ENCODE measurements at places on chromosomes 1 and 21. TPM values are rescaled to one million over a fixed set of nuclear protein-coding genes. Genes with fewer than 3 reads are reported as not detected.

SPRR2E gene
- total RNA-seq, result not detected

AGL gene
- total RNA-seq, result 15.7 TPM

GRCh38 chr1:115225993-115226685 is 111.9 kb downstream of the NGF start:
- no peak for DNase-seq

DNA sequence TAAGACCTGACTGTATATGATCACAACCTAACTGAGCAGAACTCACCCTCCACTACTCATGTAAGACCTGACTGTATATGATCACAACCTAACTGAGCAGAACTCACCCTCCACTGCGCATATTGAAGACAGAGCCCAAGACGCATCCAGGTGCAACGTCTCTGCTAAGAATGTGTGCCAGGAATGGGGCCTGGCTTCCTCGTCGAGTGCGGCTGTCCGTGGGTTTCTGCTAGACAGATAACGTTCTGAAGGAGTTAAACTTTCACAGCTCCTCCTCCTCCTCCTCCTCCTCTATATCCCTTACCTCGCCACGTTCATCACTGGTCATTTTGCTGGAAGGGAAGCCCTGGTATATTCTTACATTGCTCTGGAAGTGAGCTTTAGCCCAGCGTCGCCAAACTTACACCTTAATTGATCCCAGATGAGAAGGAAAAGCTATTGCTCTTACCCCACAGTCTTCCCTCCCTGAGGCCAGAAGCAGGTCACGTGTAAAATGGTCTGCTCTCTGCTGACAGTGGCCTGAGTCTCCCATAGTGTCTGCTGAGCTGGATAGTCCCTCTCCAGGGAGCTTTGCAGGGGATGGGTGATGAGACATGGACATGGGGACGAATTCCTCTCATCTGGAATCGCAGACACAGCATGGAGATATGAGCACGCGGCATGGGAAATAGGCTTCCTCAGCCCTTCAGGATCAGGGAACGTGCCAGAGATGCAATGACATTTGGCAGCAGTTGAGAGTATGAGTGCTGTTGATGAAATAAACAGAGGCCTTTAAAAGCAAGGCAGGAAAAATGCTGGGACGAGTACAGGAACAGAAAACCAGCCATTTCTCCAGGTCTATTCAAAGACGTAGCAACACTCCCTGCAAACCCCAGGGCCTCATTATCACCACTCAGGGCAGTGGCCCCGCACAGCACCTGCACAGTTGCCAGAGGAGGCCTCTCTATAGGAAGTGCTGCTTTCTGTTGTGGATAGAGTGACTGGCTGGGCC is 528.1 kb downstream of the KIF26B start:
- DNase-seq, result no peak

Data from aorta (tissue), 5 donors.